Lower lobe of right lung (tissue), 2 donors: ENCODE measurements at places on chromosomes 3 and 15.

- DNase-seq, result no peak
Measured at GRCh38 chr3:182389071-182389815, 404.1 kb upstream of the ATP11B start.

DNA sequence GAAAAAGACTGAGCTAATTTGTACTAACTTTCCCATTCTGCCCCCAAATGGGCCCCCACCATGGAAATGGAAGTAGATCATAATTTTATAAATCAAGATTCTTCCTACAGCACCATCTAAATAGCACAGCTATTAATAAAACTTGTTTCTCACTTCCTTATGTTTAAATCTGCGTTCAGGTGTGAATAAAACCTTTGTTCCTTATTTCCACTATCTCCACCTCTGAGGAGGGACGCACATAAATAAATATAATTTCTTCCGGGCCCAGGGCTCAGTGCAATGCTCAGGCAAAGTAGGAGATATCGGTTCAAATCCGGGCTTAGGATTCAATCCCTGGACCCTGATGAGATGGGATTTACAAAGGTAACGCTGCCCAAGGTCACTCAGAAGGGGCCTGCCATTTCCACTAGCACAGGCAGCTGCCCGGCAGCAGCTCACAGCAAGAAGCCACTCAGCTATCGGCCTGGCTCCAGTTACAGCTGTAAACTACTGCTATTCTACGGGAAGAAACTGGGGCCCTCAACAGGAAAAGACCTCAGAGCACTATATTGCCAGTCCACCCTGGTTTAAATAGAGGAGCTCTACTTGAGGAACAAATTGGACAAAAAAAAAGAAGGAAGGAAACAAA, 52.5 kb downstream of the FOXP1 start:
- no peak for DNase-seq

DNA sequence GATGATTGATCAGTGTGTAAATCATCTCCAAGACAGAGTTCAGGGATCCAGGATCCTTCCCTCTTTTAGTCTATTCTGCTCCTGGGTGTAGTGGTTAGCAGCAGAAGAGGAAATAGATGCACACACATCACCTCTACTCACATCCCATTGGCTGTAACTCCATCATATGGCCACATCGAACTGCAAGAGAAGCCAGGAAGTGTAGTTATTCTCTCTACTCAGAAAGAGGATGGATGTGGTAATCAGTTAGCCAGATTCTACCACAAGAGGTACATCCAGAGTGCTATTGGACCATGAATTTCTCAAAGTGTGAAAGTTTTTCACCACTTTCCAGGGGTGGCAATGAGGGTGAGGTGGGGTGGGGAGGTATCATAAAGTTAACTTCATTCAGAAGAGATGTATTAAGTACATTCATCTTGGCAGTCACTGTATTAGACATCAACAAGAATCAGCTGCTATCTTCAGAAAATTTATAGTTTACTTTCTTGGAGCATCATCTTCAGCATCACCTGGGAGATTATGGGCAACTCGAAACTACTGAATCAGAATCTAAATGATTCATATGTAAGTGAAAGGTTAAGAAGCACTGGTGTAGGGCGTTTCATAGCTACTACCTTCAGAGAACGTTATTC, 60.6 kb upstream of the GAP43 start:
- DNase-seq, result no peak

GRCh38 chr3:23566499-23566898, 239.3 kb upstream of the UBE2E1 start:
- no peak for DNase-seq

- DNase-seq, result no peak
Measured at GRCh38 chr15:37134244-37134643, 33.9 kb upstream of the MEIS2 start.

DNA sequence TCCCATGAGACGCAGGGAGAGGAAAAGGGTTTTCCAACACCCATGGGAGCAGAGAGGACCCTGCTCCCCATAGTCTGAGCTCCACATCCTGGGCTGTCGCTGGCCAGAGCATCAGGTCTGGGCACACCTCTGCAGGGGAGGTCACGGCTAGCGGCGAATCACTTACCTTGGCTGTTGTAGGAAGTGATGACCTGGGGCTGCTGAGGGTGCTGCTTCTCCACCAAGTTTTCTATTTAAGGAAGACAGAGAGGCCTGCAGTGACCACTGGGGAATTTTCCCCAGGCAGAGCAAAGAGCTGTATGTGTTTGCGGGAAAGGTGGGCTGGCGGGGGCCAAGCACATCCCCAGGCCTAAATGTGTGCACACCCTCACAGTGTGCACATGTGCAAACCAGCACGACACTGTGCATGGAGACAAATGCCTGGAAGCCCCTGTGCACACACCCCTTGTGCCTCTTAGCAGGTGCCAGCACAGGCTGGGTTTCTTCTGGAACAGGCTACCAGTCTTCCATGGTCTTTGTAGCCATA, 7.6 kb downstream of the KY start:
- no peak for DNase-seq

DNA sequence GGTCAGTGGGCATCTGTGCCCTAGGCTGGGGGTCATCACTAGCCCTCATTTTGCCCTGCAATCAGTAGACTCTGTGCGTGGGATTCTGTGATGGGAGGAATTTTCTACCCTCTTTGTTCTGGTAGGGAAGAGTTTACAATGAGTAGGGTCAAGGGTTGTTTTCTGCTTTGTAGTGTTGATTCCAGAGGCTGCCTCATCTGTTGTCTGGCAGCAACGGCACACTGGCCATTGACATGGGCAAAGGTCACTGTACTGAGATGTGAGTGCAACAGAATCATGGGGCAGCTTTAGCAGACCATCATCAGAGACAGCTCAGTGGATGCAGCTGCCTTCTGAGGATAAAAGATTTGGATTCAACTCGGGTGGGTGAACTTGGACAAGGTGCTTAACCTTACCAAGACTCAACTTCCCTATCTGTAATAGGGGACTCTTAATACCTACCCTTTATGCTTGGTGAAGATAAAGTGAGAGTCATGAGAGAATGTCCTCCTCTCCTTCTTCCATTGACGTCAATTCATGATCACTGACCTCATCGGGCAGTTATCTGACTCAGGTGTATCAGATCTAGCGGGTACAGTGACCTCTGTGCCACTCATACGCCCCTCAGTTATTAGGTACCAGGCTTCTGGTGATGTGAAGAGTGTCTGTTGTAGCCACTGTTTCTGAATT, 127.5 kb downstream of the RPLP1 start:
- DNase-seq, result no peak
